Activated naive CD8-positive, alpha-beta T cell treated with anti-CD3 and anti-CD28 coated beads, Interleukin-2, amount 50 U/mL, for 24 hours (primary cell): ENCODE measurements at places on chromosomes 7 and 10.

- DNase-seq, result no peak
These were observed 261.4 kb downstream of the ZMYND11 start for GRCh38 chr10:396535-397220.

DNA sequence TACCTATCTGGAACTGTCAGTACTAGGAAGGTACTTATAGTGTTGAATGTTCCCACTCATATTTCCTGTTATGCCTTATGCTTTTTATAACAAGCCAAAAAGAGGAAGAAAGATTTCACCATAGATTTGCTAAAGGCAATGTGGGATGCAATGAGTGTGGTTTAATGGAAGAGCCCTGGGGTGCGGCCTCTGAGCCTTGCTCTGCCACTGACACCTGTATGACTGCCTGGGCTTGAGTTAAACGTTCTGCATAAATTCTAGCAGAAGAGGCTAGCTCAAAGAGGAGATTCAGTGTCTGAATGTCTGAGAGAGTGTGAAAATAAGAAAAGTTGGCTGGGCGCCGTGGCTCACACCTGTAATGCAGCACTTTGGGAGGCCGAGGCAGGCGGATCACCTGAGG, 143.8 kb downstream of the TPST1 start:
- no peak for DNase-seq

DNA sequence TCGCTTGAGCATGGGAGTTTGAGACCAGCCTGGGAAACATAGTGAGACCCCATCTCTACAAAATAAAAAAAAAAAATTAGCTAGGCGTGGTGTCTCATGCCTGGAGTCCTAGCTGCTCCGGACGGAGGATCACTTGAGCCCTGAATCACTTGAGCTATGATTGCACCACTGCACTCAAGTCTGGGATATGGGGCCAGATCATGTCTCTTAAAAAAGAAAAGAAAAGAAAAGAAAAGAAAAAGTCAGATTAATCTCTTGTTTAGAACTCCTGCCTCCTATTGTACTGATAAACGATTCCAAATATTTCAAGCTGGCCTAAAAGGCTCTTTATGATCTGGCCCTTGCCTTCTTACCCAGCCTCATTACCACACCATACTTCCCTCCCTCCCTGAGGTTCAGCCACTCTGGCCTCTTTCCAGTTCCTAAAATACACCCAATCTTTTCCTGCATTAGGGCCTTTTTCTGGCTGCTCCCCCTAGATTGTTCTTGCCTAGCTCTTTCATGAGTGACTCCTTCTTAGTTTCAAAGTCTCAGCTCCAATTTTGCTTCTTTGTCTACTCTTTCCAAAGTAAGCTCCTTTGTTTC, 41.7 kb downstream of the VCL start:
- DNase-seq, result no peak

DNA sequence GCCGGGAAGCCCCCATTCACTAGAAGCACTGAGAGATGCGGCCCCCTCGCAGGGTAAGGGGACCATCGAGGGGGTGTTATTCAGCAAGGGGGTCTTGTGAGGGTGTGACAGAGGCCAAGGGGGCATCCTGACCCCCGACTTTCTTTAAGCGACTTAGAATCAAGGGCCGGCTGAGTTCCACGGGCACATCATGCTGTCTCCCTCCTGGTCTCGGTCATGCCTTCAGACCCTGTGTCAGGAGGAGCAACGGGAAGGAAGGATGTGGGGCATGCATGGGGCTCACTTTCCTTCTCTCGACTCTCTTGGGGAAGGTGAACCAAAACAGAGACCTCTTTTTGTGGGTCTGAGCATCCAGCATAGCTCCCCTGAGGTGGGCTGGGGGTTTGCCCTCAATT, 2.5 kb downstream of the ACSL5 start:
- DNase-seq, result no peak

- DNase-seq, result no peak
These were observed 117.9 kb downstream of the ADCY1 start for GRCh38 chr7:45692031-45692430.

DNA sequence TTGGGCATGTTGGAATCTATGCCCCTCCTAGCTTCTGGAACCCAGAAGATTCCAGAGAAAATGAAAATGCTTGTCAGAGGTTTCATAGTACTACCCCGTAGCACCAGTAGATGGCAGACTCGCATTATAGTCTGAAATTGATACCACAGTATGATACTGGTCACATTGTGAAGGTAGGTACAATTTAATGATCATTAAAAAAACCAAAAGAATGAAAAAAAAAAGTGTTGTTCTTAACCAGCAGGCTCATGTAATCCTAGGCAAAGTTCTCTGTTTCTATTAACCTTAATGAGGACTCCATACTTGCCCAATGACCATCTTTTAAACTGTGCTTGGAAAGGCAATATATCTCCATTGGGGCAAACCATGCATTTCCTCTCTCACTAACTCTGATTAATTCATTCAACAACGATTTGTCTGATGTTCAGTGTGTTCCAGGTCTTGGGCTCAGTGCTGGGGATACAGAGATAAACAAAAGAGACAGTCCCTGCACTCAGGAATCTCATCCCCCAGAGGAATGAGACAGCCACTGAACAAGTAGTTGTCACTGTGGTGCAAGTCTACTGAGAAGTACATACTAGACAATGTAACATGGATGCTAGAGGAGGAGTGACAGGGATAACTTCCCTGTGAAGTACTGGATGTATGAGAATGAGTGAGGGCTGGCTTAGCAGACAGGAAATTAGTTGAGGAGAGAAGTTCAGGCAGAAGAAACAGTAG, 223.5 kb upstream of the PHYHIPL start:
- peak; percentile 8 for DNase-seq

DNA sequence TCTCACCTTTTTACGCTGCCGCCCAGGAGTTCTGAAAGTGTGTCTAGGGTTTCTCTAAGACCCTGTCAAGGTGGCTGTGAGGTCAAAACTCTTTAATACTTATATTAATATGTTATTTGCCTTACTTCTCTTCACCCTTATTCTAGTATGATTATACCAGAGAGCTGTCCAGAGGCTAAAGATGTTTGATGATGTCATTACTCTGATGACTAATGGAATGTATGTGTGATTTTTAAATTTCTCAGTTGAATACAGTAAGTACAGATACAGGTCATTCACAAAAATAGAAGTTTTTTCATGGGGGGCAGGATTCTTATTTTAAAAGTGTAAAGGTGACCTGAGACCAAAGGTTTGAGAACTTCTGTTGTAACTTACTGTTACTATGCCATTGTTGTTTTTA, 150.6 kb upstream of the FOXP2 start:
- no peak for DNase-seq

DNA sequence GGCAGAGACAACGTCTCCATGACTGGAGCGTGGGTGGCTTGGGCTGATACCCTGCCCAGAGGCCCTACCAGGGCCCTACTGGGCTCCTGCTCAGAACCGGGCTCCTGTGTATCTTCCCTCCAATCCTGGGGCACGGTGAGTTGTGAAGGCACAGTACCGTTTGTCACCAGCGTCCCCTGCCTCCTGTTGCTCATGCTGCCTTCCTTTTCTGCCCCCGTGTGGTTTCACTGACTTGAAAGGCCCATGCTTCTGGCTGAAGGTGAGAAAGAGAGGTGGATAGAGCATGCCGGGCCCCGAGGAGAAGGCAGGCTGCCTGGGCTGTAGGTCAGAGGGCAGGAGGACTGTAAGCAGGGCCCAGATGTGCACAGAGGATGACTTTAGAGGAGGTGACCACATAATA, 9.1 kb upstream of the DMBT1 start:
- peak; percentile 39 for DNase-seq

DNA sequence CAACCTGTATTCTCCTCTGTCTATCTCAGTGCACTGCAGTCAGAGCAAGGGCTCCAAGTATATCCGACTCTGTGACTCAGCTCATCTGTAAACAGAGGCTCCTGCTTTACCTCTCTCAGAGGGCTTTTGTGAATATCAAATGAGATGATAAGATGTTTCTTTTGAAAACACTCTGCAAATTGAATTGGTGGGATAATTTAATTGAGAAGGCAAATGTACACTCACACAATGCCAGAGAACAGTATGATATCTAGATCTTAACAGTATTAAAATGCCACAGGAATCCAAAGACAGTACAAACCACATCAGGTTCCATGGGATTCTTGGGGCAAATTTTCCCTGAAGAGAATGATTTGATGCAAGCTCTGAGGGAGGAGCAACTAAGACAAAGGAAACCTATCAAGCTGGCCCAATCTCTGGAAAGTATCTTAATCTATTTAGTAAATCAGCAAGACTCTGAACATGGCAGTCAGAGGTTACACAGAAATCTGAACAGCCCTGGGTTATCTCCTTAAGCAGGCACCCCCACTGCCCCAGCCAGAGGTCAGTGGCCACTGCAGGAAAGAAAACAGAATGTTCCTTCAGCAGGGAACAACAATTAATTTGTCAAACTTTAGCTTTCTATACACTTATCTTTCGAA, 45.9 kb downstream of the DOCK4 start:
- no peak for DNase-seq
